ENCODE measurements at places on chromosomes 2 and 18.

DNA sequence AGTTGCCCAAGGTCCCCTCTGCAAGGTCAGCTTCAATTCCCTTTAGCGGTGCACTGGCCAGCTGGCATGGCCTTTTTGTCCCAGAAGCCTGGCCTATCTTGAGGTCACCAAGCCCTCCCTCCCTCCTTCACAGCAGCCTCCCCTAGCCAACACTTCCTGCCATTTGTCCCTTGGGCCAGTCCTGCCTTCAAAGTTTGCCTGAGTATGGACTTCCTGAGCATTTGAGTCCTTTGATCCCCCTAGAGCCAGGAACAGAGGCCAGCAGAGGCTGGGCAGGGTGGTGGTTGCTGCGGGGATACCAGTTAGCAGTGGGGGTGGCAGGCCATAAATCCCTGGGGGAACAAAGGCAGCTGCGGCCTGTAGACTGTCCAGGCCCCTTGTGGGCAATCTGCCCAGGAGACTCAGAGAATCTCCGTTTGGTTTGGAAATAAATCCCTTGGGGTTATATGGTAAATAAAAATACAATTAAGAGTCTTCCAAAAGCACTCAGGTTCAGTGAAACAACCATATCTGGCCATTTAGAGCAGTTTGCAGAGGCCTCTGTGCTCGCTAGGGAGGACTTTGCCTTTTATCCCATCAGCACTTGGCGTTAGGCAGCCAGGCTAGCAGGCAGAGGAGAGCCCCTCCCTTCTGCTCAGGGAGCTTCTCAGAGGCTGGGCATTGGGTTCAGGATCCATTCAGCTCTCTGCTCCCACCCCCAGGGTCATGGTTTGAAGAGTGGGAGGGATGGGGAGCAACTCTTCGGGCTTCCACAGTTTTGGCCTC, 3.1 kb upstream of the HES6 start:
- no peak for DNase-seq

GRCh38 chr2:1091895-1092585, 141.4 kb downstream of the SNTG2 start:
- DNase-seq, result no peak

DNA sequence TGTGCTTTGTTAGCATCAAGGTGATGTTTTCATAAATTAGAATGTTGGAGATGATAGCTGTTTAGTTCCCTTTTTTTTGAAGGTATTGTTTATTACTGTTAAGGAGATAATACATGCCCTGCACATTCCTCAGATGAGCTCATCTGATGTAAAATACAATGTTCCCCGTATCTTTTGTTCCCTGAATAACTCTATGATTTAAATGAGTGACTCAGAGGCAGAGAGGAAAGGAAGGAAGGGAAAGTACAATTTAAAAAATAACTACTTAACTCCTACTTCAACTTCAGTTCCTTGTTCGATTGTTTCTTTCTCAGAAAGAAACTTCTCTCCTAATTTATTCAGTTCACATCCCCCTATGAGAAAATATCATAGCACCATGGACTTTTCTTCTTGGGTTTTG, 208.7 kb downstream of the KCNE4 start:
- DNase-seq, result no peak

- DNase-seq, result no peak
Measured at GRCh38 chr18:24019641-24020331, 5.2 kb downstream of the TTC39C start.

GRCh38 chr2:192194866-192195547, at the start of gene TMEFF2:
Gene TMEFF2, minus strand, starts transcription at chr2:192194933. Its CDS starts 409 bp downstream, at chr2:192194524.
- peak; percentile 5 for DNase-seq

DNA sequence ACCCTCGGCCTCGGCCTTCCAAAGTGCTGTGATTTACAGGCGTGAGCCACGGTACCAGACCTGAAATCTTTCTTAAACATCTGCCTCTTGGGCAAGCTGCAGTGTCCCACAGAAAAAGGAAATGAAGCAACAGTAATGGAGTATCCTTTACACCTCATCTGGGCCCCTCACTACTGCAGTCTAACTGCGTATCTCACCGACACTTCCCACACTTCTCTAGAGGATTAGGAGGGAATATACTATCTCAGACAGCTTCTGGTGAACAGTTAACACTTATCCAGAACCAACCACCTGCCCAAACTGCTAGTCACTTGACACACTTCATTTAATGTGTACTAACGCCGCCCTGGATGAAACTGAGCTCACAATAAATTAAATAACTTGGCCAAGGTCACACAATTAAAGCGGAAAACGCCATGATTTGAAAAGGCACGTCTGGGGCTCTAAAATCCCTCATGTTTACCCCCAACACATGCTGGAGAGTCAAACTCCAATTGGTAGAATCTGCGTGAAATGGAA, 993 bp downstream of the COX7A2L start:
- DNase-seq, result no peak

DNA sequence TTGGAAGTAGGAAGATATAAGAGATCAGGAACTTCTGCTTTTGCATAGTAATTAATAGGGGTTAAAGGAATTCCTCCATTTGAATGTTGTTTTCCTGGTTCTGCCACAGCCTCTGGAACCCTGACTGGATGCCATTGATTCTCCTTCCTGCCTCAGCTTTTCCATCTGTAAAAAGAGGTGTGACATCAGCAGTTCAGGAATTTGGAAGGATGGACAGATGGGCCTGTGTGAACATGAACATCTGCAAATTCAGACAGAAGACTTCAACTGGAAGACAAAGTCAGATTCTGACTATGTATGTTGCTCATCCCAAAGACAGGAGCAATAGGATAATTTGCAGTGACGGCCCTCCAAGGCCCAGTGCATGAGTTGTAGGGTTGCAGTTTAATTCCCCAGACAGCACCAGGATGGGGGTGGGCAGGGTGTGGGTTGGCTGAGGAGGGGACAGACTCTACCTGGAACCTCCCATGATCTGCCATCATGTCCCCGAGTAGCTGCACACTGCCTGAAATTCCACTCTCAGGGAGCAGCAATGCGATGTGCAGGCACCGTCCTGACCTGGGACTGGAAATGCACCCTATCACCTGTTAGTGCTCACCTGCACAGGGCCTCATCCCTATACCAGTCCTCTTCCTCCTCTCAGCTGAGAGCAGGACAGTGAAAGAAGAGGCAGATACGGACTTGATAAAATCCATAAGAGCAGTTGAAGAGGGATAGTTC, 98.9 kb upstream of the EPAS1 start:
- DNase-seq, result no peak

GRCh38 chr18:22962004-22962403, 28.9 kb downstream of the RBBP8 start:
- no peak for DNase-seq

DNA sequence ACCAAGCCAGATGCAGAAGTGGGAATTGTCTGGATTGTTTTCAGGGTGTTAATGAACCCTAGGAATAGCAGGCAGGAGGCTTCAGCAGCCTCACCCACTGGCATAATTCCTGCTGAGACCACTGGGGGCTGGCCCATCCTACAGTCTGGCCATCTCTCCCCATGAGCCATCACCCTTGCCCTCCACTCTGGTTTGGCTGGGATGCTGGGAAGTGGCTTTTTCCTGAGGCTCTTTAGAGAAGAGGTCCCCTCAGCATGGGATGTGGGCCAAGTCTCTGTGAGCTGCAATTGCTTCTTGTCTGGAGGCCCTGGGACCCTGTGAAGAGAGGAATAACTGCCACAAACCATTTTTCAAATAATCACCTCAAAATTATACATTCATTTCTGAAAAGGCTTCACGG, 4.0 kb downstream of the TCF7L1 start:
- no peak for DNase-seq

Measured in activated T-helper 9 cell treated with anti-CD3 and anti-CD28 coated beads, Interleukin-2, amount 50 U/mL, for 16 hours (primary cell).